HFFc6 (cell line): ENCODE measurements at places on chromosomes 1 and 21.

DNA sequence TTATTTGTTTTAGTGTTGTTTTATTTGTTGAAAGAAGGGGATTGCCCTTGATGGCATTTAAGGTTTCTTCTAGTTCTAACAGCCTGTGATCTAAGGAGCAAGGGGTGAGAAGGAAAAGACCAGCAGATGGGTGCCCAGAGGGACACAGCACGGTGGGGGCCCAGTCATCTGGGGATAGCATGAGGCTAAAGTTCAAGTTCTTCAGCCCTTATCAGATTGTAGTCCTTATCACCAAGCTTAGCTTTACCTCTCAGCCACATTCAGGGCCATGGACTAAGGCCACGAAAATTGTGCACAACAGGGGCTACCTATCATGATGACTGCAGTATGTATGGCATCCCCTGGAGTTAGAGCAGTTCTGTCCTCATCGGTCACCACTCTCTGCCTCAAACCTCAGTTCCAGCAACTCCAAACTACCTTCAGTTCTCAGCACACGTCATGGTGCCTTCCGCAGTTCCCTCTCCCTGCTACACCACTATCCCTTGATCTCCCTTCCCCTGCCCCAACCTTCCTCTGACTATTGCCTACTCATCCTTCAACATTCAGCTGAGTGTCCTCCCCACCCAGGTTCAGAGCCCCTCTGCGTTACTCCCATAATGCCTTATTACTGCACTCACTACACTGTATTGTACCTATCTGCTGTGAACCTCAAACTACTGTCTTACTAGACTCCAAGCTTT, 36.4 kb downstream of the ATF3 start:
- H3K36me3 ChIP-seq = no peaks in the 10 kb centered on the region
- peaks cover 22% of the 10 kb centered on the region for H3K27me3 ChIP-seq
- no peak for DNase-seq
- H3K4me1 ChIP-seq = peaks cover 12% of the 10 kb centered on the region; the same call in 1 of the 2 replicates

- no peak overlapping the region for H3K4me3 ChIP-seq
- no peak for DNase-seq
- H3K36me3 ChIP-seq = no peaks in the 10 kb centered on the region
- peaks cover 11% of the 10 kb centered on the region for H3K4me1 ChIP-seq
Observed at GRCh38 chr1:234521836-234522235, 42.9 kb upstream of the TARBP1 start.

DNA sequence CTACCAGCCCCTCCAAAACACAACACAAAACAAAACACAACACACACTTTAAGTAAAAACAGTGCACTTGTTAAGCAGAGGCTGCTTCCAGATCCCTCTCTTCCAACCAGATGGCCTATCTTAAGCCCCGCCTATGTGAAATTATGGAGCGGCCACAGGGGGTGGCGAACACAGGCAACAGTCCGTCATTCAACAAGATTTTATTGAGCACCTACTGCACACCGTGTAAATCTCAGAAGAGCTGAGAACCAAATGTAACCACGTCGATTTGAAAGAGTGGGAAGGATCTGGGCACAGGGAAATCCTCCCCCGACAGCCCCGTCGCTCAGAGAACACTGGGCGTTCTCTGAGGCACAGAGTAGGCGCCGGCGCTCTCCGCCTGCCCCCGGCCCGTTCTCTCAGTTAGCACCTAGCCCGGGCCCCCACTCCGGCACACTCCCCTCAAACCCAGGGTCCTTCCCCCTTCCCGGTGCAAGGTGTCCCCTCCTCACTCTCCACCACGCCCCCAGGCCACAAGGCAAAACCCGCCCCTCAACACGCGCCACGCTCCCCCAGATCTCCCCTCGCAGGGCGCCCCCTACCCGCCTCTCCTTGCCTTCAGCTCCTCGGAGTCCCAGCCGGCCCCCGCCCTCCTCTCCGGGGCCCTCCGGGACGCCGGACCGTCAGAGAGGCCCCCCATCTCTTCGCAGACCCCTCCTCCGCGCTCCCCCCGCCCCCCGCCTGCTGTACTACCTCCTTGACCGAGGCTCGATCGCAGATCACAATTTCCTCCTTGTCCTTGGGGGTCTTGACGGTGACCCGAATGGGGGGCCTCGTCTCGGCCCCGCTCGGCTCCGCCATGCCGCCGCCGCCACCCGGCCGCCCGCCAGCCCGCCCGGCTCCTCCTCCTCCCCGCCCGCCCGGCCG, 483 bp downstream of the UBQLN4 start:
- peak; percentile 65 for DNase-seq
- H3K4me1 ChIP-seq = peaks cover 36% of the 10 kb centered on the region
- no peaks in the 10 kb centered on the region; the same call in 1 of the 2 replicates for H3K27me3 ChIP-seq
- peaks cover 13% of the 10 kb centered on the region for H3K36me3 ChIP-seq

- H3K4me1 ChIP-seq = peaks cover 51% of the 10 kb centered on the region
- peak overlapping the region; percentile 79 for H3K4me3 ChIP-seq
- peaks cover 2% of the 10 kb centered on the region; the same call in 1 of the 2 replicates for H3K27me3 ChIP-seq
- peak; percentile 56 for DNase-seq
Observed at GRCh38 chr1:150976879-150977694, 2.5 kb upstream of the CERS2 start.

DNA sequence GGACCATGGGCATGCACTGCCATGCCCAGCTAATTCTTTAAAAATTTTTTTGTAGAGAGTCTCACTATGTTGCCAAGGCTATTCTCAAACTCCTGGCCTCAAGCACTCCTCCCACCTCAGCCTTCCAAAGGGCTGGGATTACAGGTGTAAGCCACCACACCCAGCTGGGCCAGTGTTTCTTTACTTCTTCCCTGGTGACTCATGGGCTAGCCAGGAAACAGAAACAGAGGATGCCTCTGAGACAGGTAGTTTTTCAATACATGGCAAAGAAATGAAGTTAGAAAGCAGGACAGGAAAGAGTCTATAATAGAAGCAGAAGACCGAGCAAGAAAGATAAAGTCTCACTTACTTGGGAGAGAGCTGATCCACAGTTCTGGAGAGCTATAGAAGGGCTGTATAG, 7.6 kb upstream of the C1orf74 start:
- no peak for DNase-seq
- H3K4me3 ChIP-seq = no peak overlapping the region
- H3K27me3 ChIP-seq = peaks cover 7% of the 10 kb centered on the region

- H3K4me3 ChIP-seq = no peak overlapping the region
- H3K27ac ChIP-seq = no peak overlapping the region
- no peaks in the 10 kb centered on the region for H3K27me3 ChIP-seq
- H3K4me1 ChIP-seq = no peaks in the 10 kb centered on the region
- DNase-seq = no peak
Observed at GRCh38 chr1:168964478-168964877, 142.0 kb upstream of the ATP1B1 start.

DNA sequence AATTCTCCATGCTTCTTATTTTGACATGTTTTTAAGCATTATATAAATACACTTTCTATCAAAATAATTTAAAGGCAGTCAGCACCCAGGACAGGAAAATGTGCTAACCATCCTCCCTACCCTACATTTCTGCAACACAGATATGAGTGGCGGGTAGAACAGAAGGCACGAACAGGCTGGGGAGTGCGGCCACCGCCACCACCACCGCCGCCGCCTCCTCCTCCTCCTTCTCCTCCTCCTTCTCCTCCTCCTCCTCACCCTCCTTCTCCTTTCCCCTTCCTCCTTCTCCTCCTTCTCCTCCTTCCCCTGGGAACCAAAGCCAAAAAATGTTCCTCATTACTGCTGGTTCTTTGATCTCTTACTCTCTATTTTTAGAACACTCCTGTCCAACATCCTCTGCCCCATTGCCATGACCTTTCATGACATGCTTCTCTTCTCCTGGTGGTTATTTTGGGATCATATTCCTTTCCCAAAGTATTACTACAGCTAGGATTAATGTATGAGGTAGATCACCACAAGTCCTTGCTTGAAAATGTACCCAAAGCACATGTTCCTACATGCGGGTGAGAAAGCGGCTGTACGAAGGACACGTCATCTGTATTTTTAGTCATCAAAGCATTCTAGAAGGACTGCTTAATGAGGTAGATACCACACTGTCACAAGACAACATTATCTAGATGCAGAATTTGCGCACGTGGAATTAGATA, 24.5 kb upstream of the CCN1 start:
- peak; percentile 65 for DNase-seq
- peaks cover 43% of the 10 kb centered on the region for H3K27me3 ChIP-seq
- H3K4me3 ChIP-seq = peak overlapping the region; percentile 68
- H3K27ac ChIP-seq = peak overlapping the region; percentile 87
- peaks cover 84% of the 10 kb centered on the region for H3K4me1 ChIP-seq
- peaks cover 57% of the 10 kb centered on the region for H3K36me3 ChIP-seq

- 0 out of 2 replicates have a peak, but pooled peaks cover 2% of the 10 kb centered on the region for H3K27me3 ChIP-seq
- H3K4me3 ChIP-seq = peak overlapping the region; percentile 97
- peaks cover 64% of the 10 kb centered on the region for H3K4me1 ChIP-seq
- H3K36me3 ChIP-seq = peaks cover 24% of the 10 kb centered on the region
Observed at GRCh38 chr1:93680420-93681100, 1.1 kb downstream of the BCAR3 start.

DNA sequence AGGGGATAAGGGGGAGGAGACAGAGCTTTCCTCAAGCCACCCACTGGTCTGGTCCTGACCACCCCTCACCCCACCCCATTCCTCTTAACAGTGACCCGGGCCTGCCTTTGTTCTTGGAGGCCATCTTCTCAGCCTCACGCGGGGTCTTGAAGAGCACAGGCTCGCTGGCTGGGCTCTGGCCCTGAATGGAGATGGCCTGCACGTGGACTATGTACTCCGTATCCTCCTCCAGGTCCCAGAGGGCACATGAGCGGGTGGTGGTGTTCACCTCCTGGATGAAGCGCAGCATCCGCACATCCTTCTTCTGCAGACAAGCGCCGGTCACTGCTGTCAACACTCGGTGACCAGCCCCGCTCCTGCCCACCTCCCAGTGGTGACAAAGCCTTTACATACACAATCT, 2.6 kb downstream of the FNDC5 start:
- H3K27me3 ChIP-seq = peaks cover 13% of the 10 kb centered on the region
- H3K27ac ChIP-seq = no peak overlapping the region
- H3K4me1 ChIP-seq = peaks cover 14% of the 10 kb centered on the region
- no peak overlapping the region for H3K4me3 ChIP-seq
- no peak for DNase-seq

DNA sequence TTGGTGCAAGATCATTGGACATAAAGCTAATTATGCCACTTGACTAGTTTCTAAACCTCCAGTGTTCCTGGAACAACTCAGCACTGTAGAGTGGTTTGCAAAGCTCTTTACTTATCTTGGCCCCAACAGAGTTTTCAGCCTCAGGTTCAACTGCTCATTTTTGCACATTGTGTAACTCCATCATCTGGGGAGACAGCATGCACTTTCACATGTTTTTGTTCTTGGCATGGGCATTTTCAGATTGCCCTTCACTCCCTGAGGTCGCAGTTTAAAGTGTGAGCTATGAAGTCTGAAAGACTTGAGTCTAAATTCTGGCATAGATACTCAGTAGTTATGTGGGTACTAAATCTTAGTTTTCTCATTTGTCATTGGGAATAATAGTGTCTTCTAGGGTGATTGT, 5.1 kb downstream of the USP16 start:
- H3K36me3 ChIP-seq = peaks cover 12% of the 10 kb centered on the region; the same call in 1 of the 2 replicates
- H3K4me1 ChIP-seq = peaks cover 15% of the 10 kb centered on the region
- no peak overlapping the region for H3K27ac ChIP-seq
- H3K27me3 ChIP-seq = peaks cover 3% of the 10 kb centered on the region

- H3K27me3 ChIP-seq = peaks cover 2% of the 10 kb centered on the region; the same call in 1 of the 2 replicates
- peaks cover 49% of the 10 kb centered on the region for H3K36me3 ChIP-seq
- no peak for DNase-seq
- peak overlapping the region; percentile 99 for H3K4me3 ChIP-seq
- peaks cover 15% of the 10 kb centered on the region for H3K4me1 ChIP-seq
- H3K27ac ChIP-seq = no peak overlapping the region; the same call in 1 of the 2 replicates
Observed at GRCh38 chr1:204405988-204406387, 5.6 kb downstream of the PPP1R15B start.

- no peaks in the 10 kb centered on the region for H3K36me3 ChIP-seq
- no peaks in the 10 kb centered on the region for H3K27me3 ChIP-seq
- no peak overlapping the region for H3K4me3 ChIP-seq
- H3K4me1 ChIP-seq = no peaks in the 10 kb centered on the region
- H3K27ac ChIP-seq = no peak overlapping the region
- DNase-seq = no peak
Observed at GRCh38 chr1:76669624-76670315, 197.5 kb upstream of the ST6GALNAC5 start.

GRCh38 chr1:225896937-225897549, 8.1 kb upstream of the LEFTY1 start:
- DNase-seq = no peak
- H3K27me3 ChIP-seq = peaks cover 4% of the 10 kb centered on the region
- no peaks in the 10 kb centered on the region for H3K36me3 ChIP-seq
- H3K4me3 ChIP-seq = no peak overlapping the region
- H3K27ac ChIP-seq = no peak overlapping the region

- peaks cover 69% of the 10 kb centered on the region for H3K36me3 ChIP-seq
- H3K27ac ChIP-seq = no peak overlapping the region
- no peak for DNase-seq
- H3K4me1 ChIP-seq = peaks cover 18% of the 10 kb centered on the region; the same call in 1 of the 2 replicates
Observed at GRCh38 chr1:19121192-19121591, 88.9 kb downstream of the UBR4 start.

DNA sequence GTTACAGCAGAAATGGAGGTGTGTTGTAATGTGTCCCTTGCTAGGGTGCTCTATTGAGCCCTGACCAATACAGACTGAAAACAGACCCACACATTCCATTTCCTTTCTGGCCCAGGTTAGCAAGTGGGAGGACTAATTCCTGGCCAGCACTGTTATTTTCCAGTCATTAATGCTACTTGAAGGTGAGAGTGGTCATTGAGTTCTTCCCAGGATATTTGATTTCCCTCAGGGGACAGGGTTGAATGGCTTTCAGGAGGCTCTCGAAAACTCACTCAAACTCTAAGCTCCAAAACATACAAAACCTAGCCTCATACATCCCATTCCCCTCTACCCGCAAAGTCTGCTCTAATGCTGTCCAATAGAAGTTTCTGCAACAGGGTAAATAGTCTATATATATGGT, 6.2 kb downstream of the LRRC52 start:
- H3K4me3 ChIP-seq = no peak overlapping the region
- H3K27ac ChIP-seq = no peak overlapping the region
- H3K36me3 ChIP-seq = no peaks in the 10 kb centered on the region
- H3K27me3 ChIP-seq = peaks cover 5% of the 10 kb centered on the region
- H3K4me1 ChIP-seq = no peaks in the 10 kb centered on the region
- DNase-seq = no peak

GRCh38 chr1:54239631-54240031, 39.7 kb downstream of the MRPL37 start:
- H3K27ac ChIP-seq = no peak overlapping the region
- peaks cover 13% of the 10 kb centered on the region for H3K36me3 ChIP-seq
- no peaks in the 10 kb centered on the region for H3K4me1 ChIP-seq
- peaks cover 2% of the 10 kb centered on the region for H3K27me3 ChIP-seq
- no peak overlapping the region for H3K4me3 ChIP-seq
- DNase-seq = no peak

GRCh38 chr1:50038237-50038809, 14.6 kb upstream of the AGBL4 start:
- H3K4me3 ChIP-seq = no peak overlapping the region
- no peaks in the 10 kb centered on the region for H3K4me1 ChIP-seq
- no peak for DNase-seq

GRCh38 chr1:231241750-231242149, 738 bp downstream of the GNPAT start:
- peak overlapping the region; percentile 96 for H3K27ac ChIP-seq
- H3K36me3 ChIP-seq = peaks cover 19% of the 10 kb centered on the region
- no peak for DNase-seq
- H3K27me3 ChIP-seq = peaks cover 1% of the 10 kb centered on the region; the same call in 1 of the 2 replicates
- H3K4me1 ChIP-seq = peaks cover 39% of the 10 kb centered on the region
